GM04504 (cell line): ENCODE measurements at places on chromosomes 11 and 22.

- DNase-seq: peak; percentile 35
Observed at GRCh38 chr11:65500387-65501185, 1.7 kb downstream of the MALAT1 start.

DNA sequence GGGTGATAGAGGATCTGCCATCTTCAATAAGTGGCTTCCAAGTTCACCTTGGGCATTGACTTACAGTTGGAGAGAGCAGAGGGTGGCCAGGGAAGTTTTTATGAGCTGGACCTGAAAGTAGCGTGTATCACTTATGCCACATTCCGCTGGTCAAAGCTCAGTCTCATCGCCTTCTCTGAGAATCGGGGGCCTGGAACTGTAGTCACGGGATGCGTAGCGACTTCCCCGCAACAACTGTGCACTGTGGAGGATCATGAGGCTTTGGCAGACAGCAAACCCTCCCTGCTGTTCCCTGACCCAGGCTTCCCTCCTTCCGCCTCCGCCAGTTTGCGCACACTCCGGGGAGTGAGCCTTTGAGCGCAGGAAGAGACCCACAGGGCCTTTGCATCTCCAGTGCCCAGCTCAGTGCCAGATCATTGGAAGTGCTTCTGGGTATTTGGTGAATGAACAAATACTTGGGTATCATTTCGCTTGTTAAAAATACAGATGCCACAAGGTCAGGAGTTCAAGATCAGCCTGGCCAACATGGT, 95.5 kb downstream of the CEP164 start:
- no peak for DNase-seq

DNA sequence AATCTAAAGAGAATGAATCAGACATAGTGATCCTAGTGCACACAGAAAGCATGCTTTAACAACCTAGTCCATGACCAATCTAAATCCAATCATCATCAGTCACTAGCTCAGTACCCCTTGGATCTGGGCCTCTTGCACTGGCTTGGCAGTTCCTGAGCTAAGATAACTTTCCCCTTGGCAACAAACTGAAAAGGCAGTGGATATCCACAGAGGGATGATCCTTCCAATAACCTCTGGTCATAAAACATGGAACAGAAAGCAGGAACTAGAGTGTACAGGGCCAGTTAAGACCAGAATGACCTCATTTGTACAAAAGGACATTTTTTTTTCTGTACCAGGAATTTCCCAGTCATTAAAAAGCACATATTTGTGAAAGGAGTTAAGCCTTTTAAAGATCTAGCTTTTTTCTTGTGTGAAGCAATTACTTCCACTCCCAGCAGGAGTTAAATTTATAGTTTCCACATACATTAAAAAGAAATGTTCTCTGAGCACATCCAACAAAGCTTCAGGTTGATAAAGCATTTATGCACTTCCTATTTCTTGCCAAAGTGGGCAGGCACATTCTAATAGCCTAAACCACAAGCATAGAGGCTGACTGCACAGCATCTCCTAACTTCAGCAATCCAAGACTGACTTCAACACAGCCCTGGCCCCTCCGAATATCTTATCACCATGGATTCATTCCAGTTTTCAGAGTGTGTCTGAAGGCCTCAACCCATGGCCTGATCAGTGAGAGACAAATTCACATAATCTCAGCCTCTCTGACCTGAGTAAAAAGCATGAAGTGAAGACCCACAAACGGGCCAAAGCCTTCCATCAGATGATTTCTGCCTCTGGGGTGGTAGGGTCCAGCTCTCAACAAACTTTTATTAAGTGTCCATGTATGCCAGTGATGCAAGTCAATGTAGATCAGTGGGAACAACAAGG, 29.9 kb downstream of the GUCY1A2 start:
- peak; percentile 92 for DNase-seq

GRCh38 chr11:79100093-79100910, 340.5 kb downstream of the TENM4 start:
- DNase-seq: no peak
